ENCODE measurements at places on chromosomes 13 and 19. TPM values are rescaled to one million over a fixed set of nuclear protein-coding genes. Genes with fewer than 3 reads are reported as not detected.

- peaks cover 39% of the 10 kb centered on the region for H3K36me3 ChIP-seq
- H3K27ac ChIP-seq: no peak overlapping the region
- no peaks in the 10 kb centered on the region for H3K27me3 ChIP-seq
- no peak for DNase-seq
- no peak overlapping the region for H3K4me3 ChIP-seq
Observed at GRCh38 chr19:4660181-4660791, 9.9 kb downstream of the MYDGF start.

- H3K4me1 ChIP-seq: peaks cover 77% of the 10 kb centered on the region
- H3K4me3 ChIP-seq: peak overlapping the region; percentile 49
- H3K27ac ChIP-seq: peak overlapping the region; percentile 33
- no peaks in the 10 kb centered on the region for H3K36me3 ChIP-seq
Observed at GRCh38 chr19:4911786-4912672, 2.7 kb downstream of the UHRF1 start.

DNA sequence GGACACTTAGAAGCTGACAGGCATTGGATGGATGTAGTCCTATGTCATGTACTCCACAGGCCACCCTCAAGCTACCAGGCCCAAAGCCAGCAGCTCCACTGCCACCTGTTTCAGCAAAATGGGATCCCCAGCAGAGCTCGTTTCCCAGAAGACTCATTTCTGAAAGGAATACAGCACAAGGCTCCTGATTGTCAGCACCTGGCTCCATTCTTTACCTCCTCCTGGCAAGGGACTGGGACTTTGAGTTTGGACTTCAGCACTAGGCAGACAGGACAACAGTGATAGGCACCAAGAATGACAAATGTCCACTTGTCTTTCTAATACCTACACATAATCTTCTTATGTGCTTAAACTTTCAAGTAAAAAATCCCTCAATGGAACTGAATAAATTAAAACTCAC is 150.4 kb upstream of the RXFP2 start:
- no peak for DNase-seq
- H3K27ac ChIP-seq: no peak overlapping the region
- H3K27me3 ChIP-seq: no peaks in the 10 kb centered on the region
- H3K4me3 ChIP-seq: no peak overlapping the region
- no peaks in the 10 kb centered on the region for H3K4me1 ChIP-seq
- H3K36me3 ChIP-seq: no peaks in the 10 kb centered on the region

- H3K27me3 ChIP-seq: no peaks in the 10 kb centered on the region
- H3K27ac ChIP-seq: no peak overlapping the region
- no peak overlapping the region for H3K4me3 ChIP-seq
- no peak for DNase-seq
Observed at GRCh38 chr13:97194479-97194878, 27.7 kb upstream of the MBNL2 start.

DNA sequence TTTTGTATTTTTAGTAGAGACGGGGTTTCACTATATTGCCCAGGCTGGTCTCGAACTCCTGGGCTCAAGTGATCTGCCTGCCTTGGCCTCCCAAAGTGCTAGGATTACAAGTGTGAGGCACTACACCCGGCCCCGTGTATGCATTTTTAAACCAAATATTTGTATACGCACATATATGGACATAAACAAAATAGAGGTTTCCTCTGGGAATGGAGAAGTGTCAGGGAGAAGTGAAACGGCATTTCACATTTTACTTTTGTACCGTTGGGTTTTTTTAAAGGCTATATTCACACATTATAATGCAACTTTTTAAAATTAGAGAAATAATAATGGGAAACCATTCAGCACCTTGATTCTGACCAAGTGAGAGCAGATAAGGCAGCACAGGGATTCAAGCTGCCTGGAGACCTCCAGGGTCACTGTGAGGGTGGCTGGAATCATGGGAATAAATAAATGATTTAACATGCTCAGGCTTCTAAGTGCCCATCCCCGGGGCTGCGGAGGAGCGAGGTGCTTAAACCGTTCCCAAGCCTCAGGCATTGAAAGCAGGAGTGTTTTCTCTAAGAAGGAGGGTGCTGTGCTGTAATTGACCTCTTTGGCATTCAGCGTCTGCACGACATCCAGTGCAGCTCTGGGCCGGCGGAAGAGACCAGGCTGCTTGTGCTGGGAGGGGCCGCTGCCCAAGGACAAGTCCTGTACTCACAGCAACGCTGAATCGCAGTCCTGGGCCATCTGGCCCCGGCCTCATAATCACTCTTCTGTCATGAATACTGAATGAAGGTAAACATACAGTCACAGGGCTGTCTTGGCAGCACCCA is 24.7 kb downstream of the GPR42 start:
- no peaks in the 10 kb centered on the region for H3K27me3 ChIP-seq
- no peak overlapping the region for H3K27ac ChIP-seq
- DNase-seq: no peak
- H3K4me3 ChIP-seq: no peak overlapping the region
- H3K36me3 ChIP-seq: no peaks in the 10 kb centered on the region
- H3K4me1 ChIP-seq: no peaks in the 10 kb centered on the region

- no peak overlapping the region for H3K27ac ChIP-seq
- no peaks in the 10 kb centered on the region for H3K27me3 ChIP-seq
- no peak overlapping the region for H3K4me3 ChIP-seq
Observed at GRCh38 chr19:38676023-38676877, 28.8 kb downstream of the ACTN4 start.

GRCh38 chr13:52615812-52616211 is 26.4 kb upstream of the HNRNPA1L2 start:
- no peaks in the 10 kb centered on the region for H3K27me3 ChIP-seq
- H3K4me3 ChIP-seq: no peak overlapping the region
- H3K27ac ChIP-seq: no peak overlapping the region
- peaks cover 30% of the 10 kb centered on the region for H3K4me1 ChIP-seq

- no peaks in the 10 kb centered on the region for H3K36me3 ChIP-seq
- H3K27me3 ChIP-seq: no peaks in the 10 kb centered on the region
- no peak overlapping the region for H3K4me3 ChIP-seq
- H3K27ac ChIP-seq: no peak overlapping the region
- peak; percentile 31 for DNase-seq
Observed at GRCh38 chr13:31431722-31432137, 232.0 kb downstream of the B3GLCT start.

GRCh38 chr13:28983641-28984040 is 163.5 kb downstream of the MTUS2 start:
- H3K4me1 ChIP-seq: no peaks in the 10 kb centered on the region
- H3K27me3 ChIP-seq: no peaks in the 10 kb centered on the region
- no peak for DNase-seq

Gene PRTN3
- total RNA-seq: not detected

Gene MIA
- 11.4 TPM for total RNA-seq

Gene TMEM38A
- 0.67 TPM for total RNA-seq

Gene MBD3L3
- not detected for total RNA-seq

Gene LRRC63
- total RNA-seq: 0.75 TPM

All from CD4-positive, alpha-beta memory T cell (primary cell).